ENCODE measurements at places on chromosomes 1 and 21.

DNA sequence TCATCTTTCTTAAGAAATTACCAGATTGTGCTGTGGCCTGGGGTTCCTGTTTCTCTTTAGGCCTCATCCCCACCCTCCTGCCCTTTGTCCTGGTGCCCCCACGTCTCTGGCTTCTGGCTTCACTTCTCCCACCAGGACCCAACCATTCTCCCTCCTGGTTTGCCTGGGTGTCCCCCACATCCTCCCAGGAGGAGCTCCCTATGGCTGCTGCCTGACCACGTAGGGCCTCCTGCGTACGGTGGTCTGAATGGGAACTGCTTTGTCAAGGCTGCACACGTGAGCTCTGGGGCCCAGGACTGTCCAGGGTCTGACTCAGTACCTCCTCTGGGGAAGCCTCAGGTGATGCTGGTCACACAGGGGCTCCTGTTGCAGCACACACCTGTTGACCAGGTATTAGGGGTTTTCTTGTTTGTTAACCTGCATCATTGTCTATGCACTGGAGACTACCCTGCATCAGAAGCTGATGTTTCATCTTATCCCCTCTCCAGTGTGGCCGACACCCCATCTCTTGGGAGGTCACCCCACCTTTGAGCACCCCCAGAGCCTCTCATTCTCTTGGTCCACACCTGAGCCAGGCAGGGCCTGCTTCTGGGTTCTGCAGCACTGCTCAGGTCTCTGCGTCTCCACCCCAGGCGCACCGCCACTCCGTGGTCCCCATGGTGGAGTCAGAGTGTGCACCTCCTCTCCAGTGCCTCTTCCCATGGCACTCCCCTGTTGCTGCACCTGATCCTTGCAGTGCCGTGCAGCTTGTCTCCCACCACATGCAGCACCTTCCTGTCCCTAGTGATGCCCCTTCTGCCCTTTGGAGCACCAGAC, 65.8 kb downstream of the S100B start:
- no peak for DNase-seq

GRCh38 chr1:170694172-170694926, 30.4 kb downstream of the PRRX1 start:
- DNase-seq, result no peak

GRCh38 chr1:185837711-185838110, 103.5 kb downstream of the HMCN1 start:
- no peak for DNase-seq

DNA sequence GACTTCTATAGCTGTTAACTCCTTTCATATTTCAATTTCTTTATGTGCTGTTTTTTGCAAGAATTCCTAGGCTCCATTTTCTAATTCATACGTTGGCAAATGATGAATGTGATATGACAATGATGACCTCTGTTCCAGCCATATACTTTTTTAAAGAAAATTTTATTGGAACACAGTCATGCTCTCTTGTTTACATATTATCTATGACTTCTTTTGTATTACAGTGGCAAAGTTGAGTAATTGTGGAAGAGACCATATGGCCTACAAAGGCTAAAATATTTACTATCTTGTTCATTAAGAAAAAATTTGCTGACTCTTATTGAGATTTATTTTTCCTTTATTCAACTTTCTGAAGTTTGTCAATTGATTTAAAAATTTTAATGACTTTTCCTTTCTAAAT, 7.1 kb downstream of the IFI44L start:
- no peak for DNase-seq

DNA sequence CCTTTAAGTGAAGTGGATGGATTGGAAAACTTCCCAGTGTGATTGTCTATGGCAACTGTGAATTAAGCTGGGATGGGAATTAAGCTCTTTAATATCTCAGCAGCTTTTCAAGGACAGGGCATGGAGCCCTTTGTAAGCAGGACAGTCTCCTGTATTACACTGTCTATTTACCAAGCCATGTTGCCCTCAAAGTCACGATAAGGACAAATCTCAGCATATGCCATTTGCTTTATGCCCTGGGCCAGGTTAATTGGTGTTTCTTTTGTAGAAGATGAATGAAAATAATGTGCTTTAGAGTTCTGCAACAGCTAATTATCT, 17.6 kb downstream of the UTP25 start:
- DNase-seq, result no peak

- no peak for DNase-seq
Observed at GRCh38 chr1:16420424-16421118, 16.7 kb downstream of the SPATA21 start.

GRCh38 chr1:8870103-8870502, 8.4 kb downstream of the ENO1 start:
- DNase-seq, result no peak

GRCh38 chr1:215083383-215083961, 935 bp downstream of the KCNK2 start:
- DNase-seq, result no peak

DNA sequence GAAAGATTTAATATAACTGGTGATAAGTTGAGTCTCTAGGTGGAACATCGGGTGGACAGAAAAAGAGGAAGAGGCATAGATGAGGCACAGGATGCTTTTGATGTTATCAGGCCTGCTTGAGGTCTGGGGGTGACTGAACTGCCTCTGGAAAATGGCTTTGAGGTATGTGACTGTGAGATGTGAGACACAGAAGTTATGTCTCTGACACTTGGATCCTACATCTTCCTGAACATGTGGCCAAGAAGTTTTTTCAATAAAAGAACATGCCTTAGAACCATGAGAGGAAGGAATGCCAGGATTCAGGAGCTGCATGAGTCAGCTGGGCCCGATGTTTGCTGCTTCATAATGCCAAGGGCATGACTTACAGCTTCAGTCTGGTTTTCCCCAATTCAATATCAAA, 11.5 kb upstream of the AIM2 start:
- DNase-seq, result no peak

GRCh38 chr21:32966120-32966519, 59.6 kb upstream of the OLIG2 start:
- DNase-seq, result no peak

DNA sequence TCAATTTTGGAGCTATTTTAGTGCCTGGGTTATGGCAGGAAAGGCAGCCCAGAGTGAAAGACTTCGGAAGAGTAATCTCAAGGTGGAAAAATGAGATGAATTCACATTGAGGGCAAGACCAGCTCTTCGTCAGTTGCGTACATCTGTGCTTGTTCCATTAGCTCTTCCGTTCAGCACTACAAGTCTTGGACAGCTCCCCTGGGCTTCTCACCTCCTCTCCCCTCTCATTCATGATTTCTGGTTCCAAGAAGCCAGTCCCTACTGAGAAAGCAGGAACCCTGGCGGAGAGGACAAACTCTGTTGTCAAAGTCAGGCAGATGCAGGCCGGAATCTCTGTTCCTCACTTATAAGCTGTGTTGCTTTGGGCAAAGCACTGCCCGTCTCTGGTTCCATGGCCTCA, 76.5 kb downstream of the ACTL8 start:
- DNase-seq, result no peak

DNA sequence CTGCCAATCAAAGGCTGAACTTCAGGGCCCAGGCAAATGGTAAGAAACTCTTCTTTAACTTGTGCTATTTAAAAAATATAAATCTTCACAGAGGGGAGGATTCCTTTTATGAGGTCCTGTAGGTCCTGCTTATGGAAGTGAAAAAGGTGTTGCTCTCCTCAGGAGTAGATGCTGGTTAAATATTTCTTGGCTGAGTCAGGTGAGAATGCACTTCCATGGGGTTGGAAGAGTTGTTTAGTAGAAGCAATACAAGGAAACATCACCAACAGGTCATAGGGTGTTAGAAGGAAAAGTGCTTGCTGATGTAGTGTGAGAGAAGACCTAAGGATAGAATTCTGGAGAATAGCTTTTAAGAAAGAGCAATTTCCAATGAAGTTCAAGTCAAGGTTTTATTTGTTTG, 42.2 kb upstream of the ATP1A1 start:
- DNase-seq, result no peak
